ENCODE measurements at places on chromosomes 12 and 14. TPM values are rescaled to one million over a fixed set of nuclear protein-coding genes. Genes with fewer than 3 reads are reported as not detected.

KRT5 gene
- polyA plus RNA-seq = not detected

SLC17A8 gene
- polyA plus RNA-seq = 2.3 TPM

L2HGDH gene
- polyA plus RNA-seq = 5.7 TPM

TM9SF1 gene
- 7.9 TPM for polyA plus RNA-seq

KRT72 gene
- 0.79 TPM for polyA plus RNA-seq

CLEC1B gene
- polyA plus RNA-seq = not detected

COQ5 gene
- polyA plus RNA-seq = 29.2 TPM

RAN gene
- 509 TPM for polyA plus RNA-seq

LUM gene
- 44.4 TPM for polyA plus RNA-seq

TRIM9 gene
- polyA plus RNA-seq = 2.4 TPM

SETD1B gene
- 2.4 TPM for polyA plus RNA-seq

SLC24A4 gene
- 0.44 TPM for polyA plus RNA-seq

CDCA4 gene
- 2.4 TPM for polyA plus RNA-seq

ITGB7 gene
- 19.9 TPM for polyA plus RNA-seq
